Fibroblast of mammary gland (primary cell): ENCODE measurements at places on chromosomes 12 and 14.

DNA sequence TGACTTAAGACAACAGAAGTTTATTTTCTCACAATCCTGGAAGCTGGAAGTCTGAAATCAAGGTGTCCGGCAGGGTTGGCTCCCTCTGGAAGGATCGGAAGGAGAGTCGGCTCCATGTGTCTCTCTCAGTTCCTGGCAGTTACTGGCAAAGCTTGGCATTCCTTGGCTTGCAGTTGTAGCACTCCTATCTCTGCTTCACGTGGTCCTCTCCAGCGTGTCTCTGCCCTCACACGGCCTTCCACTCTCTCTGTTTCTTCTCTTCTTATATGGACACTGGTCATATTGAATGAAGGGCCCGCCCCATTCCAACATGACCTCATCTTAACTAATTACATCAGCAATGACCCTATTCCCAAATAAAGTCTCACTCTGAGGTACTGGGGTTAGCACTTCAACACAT is 60.1 kb upstream of the TUNAR start:
- DNase-seq: no peak

- DNase-seq: peak; percentile 57
Measured at GRCh38 chr12:117874842-117875434, 93.9 kb downstream of the KSR2 start.

DNA sequence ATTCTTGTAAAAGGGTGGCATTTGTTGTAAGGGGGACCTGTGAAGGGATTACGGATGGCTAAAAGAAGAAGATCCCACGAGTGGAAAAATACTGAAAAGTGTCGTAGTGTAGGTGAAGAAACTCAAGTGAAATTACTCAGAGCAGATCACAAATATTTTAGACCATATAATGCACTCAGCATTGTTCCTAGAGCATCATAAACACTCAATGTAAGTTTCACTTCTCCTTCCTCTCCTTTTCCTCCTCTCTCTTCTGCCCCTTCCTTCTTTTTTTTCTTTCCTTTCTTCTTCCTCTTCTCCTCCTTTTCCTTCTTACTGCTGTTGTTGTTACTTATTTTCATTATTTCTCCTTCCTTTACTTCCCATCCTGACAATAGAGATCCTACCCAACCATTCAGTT is 445.6 kb downstream of the ADAMTS20 start:
- no peak for DNase-seq

- no peak for DNase-seq
Measured at GRCh38 chr14:83419420-83419819, 1885.8 kb upstream of the SEL1L start.

GRCh38 chr12:82414044-82414443 is 55.7 kb downstream of the METTL25 start:
- DNase-seq: no peak

DNA sequence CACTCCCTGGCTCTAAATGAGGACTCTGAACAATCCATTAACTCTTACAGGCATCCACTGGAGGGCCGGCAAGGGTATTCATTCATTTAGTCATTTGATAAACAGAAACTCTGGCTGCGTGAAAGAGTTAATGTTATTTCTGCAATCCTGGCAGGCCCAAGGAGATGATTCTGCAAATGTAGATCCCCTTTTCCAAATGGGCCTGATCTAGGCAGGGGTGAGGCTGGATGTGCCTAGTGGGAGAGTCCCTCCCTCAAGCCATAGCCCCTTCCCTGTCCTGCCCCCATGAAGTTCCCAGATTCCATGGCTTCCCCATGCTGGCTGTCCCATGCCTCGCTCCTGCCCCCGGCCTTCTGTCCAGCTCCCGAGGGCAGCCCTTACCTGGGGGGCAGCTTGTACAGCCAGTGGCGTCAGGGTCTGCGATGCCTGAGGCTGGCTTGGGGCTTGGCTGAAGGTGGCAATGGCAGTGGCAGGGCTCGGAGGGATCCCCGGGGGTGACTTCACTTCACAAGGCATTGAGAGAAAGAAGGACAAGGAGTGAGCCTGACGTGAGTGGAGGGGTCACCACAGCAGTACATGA is 18.4 kb downstream of the POU6F1 start:
- no peak for DNase-seq

- DNase-seq: no peak
Measured at GRCh38 chr14:104700747-104701217, 11.4 kb downstream of the INF2 start.

DNA sequence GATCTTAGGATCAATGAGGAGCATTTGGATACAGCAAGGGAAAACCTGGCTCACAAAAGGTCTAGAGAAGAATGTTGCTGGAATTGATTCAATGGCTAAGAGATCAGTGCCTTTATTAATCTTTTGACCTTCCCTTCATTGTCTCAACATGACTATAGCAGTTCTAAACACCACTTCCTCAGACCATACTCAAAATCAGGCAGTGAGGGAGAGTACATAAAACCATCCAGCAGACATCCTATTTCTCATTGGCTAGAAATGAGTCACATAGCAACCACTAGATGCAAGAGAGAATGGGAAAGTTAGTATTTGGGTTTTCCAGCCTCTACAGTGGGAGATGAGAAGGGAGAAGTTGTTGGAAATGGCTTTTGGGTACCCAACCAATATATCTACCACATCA is 151.4 kb upstream of the NUDT4 start:
- peak; percentile 16 for DNase-seq

GRCh38 chr12:128637642-128638606 is 185.8 kb downstream of the SLC15A4 start:
- DNase-seq: no peak

GRCh38 chr12:47449797-47450196 is 256.0 kb downstream of the RPAP3 start:
- DNase-seq: no peak

DNA sequence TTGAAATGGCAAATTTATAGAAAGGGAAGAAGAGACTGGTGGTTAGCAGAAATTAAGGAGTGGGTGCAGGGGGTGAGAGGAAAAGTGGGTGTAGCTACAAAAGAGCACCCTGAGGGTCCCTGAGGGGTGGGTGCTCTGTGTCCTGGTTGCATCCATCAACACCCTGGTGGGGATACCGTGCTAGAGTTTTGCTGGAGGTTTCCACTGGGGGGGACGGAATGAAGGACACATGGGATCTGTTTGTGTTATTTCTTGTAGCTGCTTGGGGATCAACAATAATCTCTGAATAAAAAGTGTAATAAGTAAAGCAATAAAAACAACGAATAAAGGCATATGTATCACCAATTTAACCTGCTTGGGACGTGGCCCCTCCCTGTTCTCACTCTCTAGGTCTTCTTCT is 175.3 kb downstream of the KIF26A start:
- no peak for DNase-seq

DNA sequence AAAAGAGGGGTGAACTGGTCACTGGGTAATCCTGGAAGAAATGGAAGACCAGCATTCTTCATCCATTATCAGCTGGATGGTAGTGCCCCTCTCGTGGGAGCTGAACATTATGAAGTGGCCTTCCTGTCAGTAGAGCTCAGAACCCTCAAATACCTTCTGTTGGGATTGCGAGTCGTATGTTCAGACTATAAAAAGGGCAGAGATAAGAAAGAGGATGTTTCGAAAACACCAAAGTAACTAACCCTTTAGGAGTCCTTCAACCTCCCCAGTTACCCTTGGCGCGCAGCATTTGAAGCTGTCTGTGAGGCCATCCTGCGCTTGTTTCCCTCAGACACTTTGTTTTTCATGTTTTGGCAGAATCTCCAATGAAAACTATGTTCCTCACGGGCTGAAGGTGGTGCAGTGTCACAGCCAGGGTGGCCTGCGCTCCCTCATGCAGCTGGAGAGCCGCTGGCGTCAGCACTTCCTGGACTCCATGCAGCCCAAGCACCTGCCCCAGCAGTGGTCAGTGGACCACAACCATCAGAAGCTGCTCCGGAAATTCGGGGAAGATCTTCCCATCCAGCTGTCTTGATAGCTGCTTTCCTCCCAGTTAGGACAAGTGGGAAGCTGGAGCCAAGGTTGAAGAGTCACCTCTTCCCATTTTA is 19.3 kb upstream of the GALNT16 start:
- no peak for DNase-seq

GRCh38 chr12:550473-551260 is 90.9 kb downstream of the B4GALNT3 start:
- DNase-seq: no peak

- DNase-seq: peak; percentile 92
Measured at GRCh38 chr12:115323223-115323905, 639.4 kb upstream of the TBX3 start.

- DNase-seq: no peak
Measured at GRCh38 chr14:69092840-69093422, 60.0 kb downstream of the DCAF5 start.

DNA sequence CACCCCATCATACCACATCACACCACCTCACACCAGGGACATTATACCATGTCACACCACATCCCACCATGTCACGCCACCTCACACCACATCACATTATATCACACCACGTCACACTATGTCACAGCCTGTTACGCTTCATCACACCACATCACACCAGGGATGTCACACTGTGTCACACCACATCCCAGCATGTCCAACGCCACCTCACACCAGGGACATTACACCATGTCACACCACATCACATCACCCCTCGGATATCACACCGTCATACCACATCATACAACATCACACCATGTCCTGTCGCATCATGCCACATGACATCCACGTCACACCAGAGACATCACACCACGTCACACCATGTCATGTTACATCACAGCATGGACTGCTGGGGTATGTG is 235.5 kb downstream of the TMEM121 start:
- no peak for DNase-seq

DNA sequence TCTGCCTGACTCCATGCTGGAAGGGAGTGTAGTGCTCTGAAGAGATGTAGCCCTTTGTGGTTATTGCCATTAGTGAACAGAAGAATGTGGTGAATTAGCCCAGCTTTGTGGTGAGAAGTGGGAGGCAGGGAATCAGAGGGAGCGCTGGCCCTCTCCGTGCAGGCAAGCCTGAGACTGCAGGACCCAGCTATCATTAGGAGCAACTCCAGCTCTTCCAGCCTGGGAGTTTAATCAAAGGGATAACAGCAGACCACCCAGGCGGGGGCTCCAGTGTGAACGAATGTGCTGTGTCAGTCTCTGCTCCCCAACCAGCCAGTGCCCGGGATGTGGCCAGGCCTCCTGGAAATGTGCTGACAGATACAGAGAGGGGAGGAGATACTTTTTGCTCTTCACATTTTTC is 142.7 kb downstream of the TTLL5 start:
- DNase-seq: no peak

DNA sequence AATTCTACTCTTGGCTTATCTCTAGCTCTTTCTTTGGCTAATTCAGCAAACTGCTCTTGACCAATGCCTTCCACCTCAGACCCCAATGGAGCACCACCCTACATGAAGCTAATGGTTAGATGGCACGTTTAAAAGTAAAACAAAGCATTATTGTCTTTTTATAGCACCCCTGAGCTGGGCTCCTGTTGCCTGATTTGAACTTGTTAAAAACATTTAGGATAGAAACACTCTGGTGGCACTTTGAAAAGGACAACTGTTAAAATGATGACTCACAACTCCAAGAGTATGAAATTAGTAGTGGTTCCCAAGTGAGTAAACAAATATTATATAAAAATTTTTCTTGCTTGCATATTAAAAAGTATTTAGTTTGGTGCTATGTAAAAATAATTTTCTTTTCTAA is 299.6 kb upstream of the DCN start:
- no peak for DNase-seq

DNA sequence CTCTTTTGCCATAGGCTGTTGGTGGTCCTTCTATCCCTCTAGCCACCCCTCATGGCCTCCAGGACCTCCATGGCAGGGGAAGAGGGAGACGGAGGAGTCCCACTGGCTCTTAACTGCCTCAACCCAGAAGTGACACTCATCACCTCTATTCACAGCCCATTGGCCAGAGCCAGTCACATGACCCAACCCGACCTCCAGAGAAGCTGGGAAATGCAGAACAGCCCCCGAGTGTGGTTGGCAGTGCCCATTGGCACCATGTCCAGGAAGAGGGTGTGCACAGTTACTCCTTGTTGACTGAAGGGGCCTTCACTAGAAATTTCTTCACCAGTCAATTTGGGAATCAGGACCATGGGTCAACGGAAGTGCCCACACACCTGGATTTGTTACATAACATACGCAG is 17.0 kb upstream of the BCL11B start:
- DNase-seq: no peak

DNA sequence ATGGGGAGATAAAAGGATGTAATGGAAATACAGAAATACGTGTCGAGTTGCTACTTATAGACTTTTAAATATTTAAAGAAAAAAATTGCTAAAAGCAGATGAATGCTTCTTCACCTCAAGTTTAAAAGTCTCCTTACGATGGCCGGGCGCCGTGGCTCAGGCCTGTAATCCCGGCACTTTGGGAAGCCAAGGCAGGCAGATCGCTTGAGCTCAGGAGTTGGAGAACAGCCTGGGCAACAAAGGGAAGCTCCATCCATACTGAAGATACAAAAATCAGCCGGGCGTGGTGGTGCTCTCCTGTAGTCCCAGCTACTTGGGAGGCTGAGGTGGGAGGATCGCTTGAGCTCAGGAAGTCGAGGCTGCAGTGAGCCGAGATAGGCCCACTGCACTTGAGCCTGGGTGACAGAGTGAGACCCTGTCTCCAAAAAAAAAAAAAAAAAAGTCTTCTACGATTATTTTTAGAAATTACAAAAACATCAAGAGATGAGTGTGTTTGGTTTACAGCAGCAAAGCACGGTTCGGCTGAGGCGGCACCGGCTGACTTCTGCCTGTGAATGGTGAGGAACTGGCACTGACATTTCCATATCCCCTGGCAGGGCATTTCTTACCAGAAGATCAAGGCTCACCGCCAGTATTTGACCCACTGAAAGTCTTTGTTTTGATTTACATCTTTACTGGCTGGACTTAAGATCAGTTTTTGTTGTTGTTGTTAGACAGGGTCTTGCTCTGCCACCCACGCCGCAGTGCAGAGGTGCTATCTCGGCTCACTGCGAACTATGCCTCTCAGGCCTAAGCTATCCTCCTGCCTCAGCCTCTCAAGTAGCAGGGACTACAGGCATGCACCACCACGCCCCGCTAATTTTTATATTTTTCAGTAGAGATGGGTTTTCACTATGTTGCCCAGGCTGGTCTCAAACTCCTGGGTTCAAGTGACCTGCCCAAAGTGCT is 3.9 kb upstream of the MTA1 start:
- no peak for DNase-seq

DNA sequence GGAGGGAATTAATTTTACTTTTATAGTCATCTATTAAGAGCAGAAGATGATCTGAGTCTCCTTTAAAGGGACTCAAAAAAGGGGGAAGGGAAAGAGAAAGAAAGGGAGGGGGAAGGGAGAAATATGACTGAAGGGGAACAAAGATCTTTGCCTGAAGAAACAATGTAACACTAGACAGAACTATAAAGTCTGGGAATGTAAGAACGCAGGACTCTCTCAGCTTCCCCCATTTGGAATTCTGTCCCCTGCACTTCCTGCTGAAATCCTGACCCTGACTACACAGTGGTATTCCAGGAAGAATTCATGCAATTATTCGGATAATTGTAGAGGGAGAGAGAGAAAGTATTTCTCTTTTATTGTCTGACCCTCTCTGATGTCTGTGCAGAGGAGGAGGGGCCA is 8.6 kb upstream of the HOXC11 start:
- DNase-seq: no peak
